ENCODE measurements at places on chromosomes 6 and 20.
A peak's percentile ranks its signal among the peaks of the same experiment; 100 is the strongest.

GRCh38 chr6:72547020-72547419 is 74.8 kb upstream of the KCNQ5 start:
- DNase-seq, result no peak

DNA sequence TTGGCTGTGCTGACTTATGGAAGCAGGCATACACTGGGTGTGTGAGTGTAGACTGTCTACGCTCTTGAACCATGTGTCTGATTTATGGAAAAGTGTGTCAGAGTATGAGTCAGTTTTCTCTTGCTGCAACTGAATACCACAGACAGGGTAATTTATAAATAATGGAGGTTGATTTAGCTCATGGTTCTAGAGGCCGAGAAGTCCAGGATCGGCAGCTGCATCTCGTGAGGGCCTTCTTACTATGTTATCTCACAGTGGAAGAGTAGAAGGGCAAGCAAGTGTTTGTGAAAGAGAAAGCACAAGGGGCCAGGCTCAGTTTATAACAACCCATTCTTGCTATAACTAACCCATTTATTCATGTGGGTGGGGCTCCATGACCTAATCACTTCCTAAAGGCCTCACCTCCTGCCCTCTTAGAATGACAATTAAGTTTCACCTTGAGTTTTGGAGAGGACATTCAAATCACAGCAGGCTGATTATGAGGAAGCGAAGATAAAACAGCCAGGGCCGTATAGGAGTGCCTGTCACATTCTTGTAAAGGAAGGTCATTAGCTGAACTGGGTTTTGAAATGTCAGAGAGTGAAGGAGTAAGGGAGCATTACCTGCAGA is 6.7 kb downstream of the GPR31 start:
- DNase-seq, result peak; percentile 18

- DNase-seq, result no peak
Observed at GRCh38 chr6:20771409-20771808, 237.2 kb downstream of the CDKAL1 start.

DNA sequence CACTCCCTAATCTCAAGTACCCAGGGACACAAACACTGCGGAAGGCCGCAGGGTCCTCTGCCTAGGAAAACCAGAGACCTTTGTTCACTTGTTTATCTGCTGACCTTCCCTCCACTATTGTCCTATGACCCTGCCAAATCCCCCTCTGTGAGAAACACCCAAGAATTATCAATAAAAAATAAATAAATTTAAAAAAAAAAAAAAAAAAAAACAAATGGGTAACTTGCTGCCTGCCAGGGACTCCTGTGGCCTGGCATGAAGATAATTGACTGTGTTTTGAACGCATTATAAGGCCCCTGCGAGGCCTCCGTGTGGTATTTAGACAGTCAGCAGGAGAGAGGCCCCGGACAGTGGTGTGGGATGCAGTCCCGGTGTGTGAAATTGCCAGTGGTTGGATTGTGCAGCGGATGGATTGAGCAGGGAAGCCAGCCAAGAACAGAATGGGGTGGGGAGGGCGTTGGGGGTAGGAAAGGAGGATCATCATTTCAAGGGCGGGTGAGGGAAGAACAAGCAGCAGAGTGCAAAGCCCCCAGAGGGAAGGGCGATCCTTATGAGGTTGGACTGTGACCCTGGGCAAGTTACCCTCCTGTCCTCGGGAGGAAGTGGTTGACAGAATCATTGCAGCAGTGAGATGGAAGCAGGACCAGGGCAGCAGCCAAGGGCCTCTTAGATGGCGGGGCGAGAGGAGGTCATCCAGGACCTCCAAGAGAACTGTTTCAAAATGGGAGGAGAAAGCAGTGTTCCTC is 43.3 kb downstream of the PPARD start:
- DNase-seq, result peak; percentile 17

DNA sequence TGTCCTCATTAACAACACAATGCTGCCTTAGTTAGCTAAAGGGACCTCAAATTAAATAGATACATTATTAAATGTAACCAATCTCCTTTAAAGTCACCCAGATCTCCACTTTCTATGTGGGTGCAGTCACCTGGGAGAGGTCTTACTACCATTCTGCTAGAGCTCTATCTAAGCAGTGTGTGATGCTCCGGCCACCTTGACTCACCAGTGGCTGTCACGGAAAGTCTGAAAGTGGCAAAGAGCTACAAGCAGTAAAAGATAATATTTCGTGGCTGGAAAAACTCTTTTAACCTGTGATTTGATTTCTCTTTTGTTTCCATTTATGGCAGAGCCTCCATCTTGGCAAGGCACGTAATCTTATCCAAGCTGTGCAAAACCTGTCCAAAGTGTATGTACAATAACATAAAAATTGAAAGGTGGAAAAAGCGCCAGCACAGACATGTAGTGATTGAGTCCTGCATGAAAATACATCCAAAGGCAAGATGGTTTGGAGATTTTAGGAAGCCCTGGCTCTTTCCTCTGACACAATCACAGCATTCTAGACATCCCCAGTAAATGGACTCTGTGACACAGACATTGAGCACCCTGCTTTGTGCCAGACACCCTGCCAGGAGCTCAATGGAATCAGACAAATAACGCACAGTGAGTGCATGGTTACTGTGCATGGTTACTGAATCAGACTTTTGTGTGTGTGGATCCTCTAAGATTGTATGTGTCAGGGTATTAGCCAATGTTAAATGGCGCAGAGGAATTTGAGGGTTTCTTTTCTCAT is 116.6 kb downstream of the ADAT2 start:
- peak; percentile 9 for DNase-seq

- DNase-seq, result no peak
Observed at GRCh38 chr6:65402564-65402963, 304.5 kb downstream of the EYS start.

DNA sequence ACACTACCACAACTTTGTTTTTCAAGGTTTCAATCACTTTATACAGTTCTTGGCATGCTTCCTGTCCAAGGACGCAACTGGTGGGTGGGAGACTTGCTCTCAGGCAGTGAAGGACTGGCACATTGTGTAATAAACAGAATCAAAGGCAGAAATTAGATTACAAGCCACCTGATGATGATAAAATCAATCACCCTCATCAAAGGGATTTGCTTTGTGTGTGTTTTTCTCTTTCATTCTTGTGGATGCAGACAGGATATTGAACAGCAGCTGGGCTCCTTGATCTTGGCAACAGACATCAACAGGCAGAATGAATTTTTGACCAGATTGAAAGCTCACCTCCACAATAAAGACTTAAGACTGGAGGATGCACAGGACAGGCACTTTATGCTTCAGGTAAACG is 71.4 kb downstream of the MTFR2 start:
- DNase-seq, result no peak

DNA sequence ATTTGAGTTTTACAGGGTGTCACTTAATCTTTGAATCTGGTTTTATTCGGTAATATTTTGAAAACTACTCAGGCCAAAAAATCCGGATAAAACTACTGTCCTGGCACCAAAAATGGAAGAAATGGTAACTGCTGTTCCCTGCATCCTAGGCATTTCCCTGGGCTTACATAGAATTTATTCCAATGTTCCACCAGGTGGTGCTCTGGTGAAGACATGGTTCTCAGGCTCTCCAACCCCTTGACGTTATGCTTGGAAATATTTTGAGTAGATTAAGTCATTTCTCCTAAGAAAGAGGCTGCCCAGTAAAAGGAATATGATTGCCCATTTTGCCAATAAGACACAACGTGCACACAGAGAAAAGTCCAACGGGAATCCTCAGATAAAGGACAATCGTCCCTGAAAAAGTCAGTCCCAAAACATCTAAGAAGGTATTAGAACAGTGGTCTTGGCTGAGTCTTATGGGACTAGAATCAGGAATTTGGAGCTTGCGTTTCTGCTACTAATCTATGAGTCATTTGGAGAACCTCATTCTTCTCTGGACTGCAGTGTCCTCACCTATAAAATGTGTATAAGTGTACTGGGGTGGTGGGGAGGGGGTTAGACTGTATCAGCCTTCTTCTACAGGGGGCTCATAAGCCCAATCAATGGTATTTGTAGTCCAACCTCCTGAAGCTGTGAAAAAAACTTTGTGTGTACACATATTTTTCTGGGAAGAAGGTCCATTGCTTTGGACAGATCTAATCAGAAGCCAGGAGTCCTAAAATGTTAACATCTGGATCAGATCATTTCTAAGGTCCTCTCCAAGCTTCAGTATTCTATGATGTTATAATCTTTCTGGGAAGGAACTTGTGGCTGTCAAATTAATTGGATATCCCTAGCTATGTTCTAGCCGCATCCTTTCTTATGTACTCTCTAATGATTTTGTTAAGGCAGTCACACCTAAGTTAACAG is 131.0 kb upstream of the BMP2 start:
- DNase-seq, result peak; percentile 15

DNA sequence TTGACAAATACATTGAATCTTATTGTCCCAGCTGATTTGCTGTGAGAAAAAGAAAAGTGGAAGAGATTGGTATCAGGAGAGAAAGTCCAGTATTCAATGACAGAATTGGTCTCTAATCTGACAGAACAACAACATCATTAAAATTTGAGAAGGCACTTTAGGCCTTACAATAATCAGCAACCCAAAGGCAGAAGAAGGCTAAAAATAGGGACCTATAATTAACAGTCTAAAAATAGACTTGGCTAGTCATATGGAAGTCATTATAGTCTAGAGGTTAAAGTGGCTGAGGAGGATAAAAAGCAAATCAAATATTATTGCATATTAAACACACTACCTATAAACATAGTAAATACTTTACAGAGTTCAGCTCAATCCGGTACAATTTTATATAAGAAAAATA is 393.6 kb upstream of the JAG1 start:
- DNase-seq, result no peak

DNA sequence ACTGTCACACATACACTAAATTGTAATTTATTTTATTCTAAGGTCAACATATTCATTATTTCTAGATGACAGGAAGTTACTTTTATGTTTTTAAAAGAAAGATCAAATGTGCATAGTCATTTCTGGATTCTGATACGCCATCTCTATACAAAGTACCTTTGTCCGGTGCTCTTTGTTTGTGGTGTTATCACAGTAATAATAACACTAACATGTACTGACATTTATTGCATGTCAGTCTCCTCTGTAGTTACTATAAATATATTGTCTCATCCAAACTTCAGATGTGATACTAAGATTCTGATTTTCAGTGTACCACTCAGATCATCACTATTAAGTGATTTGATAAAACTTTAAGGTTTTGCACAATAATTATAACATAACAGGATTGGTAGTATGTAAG is 90.3 kb upstream of the TPD52L1 start:
- no peak for DNase-seq

DNA sequence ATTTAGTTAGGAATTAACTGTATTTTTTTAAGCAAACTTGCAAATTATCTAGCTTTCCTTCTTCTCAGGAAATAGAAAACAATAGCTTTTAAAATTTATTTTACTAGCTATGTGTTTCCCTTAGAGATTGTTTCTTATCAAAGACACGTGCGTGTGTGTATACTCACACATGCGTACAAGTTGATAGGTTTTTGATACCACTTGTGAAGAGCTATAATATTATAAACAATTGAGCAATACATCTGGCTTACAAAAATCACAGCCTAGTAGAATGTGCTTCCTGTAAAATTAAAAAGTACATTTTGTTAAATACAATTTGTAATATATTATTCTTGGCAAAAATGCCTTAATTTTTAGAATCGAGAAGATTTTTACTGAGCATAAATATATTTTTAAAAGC is 33.9 kb downstream of the COL12A1 start:
- no peak for DNase-seq

DNA sequence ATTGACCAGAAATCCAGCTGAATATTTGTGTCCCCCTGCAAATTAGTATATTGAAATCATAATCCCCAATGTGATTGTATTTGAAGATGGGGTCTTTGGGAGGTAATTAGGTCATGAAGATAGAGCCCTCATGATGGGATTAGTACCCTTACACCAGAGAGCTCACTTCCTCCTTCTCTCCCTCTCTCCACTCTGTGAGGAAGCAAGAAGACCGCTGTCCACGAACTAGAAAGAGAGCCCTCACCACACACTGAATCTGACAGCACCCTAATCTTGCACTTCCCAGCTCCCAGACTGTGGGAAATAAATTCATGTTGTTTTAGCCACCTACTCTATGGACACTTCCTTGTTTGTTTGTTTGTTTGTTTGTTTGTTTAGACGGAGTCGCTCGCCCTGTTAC is 11.9 kb upstream of the PLAGL1 start:
- no peak for DNase-seq

- DNase-seq, result no peak
Observed at GRCh38 chr6:89379281-89379680, 26.8 kb upstream of the UBE2J1 start.

GRCh38 chr20:56582542-56582941 is 46.6 kb upstream of the TFAP2C start:
- no peak for DNase-seq

DNA sequence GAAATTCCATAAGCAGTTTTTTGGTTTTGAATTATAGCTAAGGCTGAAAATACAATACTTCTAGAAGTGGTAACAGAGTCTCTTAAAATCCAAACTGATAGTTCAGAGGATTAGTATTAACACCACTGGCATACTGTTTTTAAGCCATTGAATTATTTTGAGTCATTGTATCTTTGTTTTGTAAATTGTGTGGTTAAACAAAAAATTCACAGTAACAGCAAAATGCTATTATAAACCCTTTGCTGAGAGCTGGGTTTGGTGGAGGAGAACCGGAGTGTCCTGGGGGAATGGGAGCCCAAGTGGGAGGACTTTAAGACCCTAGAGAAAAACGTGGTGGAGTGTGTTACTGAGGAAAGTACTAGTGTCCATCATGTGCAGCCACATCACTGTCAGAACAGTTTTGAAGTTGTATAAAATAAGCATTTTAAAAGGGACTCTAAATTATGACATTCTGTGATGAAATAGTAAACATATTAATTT is 125.1 kb downstream of the LRRC1 start:
- no peak for DNase-seq

DNA sequence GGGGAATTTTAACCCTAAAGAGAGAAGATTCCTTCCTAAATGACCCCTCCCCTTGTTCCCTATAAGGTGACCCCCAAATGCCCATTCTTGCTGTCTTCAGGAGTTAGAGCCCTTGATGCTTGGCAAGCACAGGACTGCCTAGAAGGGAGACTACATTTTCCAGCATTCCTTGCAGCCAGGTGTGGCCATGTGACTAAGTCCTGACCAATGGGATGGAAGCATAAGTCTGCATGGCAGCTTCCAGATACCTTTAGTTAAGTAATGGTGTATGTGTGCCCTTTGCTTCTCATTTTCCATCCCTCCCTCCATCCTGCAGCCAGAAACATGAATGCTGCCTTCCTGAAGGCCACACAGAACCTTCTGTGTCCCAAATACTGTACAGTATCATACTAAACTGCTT is 5.5 kb downstream of the BFSP1 start:
- DNase-seq, result peak; percentile 49

DNA sequence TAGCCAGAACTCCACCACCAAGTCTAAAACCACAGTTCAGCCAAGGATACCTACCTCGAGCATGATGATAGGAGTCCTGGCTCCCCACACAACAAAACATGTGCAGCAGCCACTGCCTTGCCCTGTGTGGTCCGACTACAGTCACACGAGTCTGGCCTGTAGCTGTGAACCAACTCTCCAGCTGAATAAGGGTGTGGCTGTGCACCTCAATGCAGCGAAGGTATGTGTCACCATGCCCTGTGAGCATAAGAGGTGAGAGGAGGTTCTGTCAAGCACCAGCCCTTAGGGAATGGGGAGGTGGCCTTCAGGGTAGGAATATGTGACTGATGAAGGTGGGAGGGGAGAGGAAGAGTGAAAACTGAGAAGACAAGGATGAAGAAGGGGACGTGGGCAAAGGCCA is 16.7 kb upstream of the KHDC1L start:
- DNase-seq, result no peak

- DNase-seq, result no peak
Observed at GRCh38 chr6:166266336-166266735, 41.9 kb downstream of the PRR18 start.

GRCh38 chr6:6866656-6867403 is 240.9 kb upstream of the RREB1 start:
- no peak for DNase-seq

GRCh38 chr6:36751091-36751490 is 53.5 kb downstream of the RAB44 start:
- DNase-seq, result peak; percentile 63
